ENCODE measurements at places on chromosomes 1 and 21.

GRCh38 chr1:47416319-47417169 lies 459 bp downstream of the FOXE3 start:
- peak; percentile 71 for DNase-seq

DNA sequence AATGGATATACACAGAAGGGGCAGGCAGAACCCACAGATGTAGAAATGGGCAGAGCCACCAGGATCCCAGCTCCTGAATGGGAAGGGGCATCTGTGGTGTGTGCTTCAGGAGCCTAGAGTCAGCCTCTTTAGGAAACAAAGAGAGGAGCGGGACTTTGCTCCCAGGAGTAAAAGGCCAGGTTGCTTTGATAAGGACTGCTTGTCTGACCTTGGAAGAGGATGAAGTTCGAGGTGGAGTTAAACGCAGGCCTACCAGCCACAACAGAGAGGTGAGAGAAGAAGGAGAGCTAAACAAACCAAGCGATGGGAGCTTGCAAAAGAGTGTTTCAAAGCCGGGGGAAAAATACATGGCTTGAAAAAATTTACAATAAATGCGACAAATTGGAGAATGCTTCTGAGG lies 49.9 kb upstream of the TMPRSS2 start:
- DNase-seq, result no peak

DNA sequence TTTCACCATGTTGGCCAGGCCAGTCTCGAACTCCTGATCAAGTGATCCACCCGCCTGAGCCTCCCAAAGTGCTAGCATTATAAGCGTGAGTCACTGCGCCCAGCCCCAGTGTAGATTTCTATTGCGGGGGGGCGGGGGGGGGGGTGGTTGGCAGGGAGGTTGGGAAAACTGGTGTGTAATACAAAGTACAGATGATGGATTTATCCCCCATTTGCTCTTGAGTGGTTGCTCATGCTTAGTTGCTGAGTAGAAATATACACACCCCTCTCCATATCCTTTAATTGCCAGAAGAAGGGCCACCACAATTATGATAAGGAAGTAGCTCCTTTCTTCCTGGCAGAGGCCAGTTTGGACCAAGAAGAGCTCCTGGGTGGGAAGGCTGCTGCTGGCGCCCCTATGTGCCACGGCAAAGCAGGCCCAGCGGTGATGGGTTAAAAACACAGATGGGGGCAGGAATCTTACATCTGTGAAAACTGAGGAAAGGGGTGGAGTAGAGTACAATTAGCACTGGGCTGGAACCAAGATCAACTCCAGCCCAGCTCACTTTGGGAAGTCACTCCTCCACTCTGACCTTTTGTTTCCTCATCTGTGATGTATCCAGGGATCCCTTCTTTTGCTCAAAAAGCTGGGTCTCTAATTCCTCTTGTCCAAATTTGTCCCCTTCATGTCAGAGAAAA lies 55.2 kb downstream of the MRPL37 start:
- no peak for DNase-seq

- peak; percentile 19 for DNase-seq
These were observed 144.0 kb downstream of the MAGI3 start for GRCh38 chr1:113534130-113534817.

DNA sequence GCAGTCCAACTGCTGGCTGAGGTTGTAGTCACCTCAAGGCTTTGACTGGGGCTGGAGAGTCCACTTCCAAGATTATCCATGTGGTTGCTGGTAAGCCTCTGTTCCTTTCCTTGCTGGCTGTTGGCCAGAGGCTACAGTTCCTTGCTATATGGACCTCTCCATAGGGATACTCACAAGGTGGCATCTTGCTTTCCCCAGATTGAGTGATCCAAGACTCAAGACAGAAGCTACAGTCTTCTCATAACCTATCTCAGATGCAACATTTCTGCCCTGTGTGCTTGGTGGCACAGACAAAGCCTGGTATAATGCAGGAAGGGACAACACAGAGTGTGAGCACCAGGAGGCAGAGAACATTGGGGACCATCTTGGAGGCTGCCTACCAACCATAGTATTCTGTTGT lies 111.8 kb downstream of the FNBP1L start:
- no peak for DNase-seq

GRCh38 chr21:25329227-25329825 lies 278.0 kb downstream of the MRPL39 start:
- no peak for DNase-seq
